ENCODE measurements at places on chromosomes 6 and 20.
A peak's percentile ranks its signal among the peaks of the same experiment; 100 is the strongest.

GRCh38 chr6:90559931-90560330, 26.9 kb downstream of the MAP3K7 start:
- DNase-seq: no peak

GRCh38 chr6:1524040-1524480, 85.7 kb upstream of the FOXC1 start:
- DNase-seq: peak; percentile 83

- no peak for DNase-seq
These were observed 11.7 kb downstream of the ADNP start for GRCh38 chr20:50919567-50919966.

DNA sequence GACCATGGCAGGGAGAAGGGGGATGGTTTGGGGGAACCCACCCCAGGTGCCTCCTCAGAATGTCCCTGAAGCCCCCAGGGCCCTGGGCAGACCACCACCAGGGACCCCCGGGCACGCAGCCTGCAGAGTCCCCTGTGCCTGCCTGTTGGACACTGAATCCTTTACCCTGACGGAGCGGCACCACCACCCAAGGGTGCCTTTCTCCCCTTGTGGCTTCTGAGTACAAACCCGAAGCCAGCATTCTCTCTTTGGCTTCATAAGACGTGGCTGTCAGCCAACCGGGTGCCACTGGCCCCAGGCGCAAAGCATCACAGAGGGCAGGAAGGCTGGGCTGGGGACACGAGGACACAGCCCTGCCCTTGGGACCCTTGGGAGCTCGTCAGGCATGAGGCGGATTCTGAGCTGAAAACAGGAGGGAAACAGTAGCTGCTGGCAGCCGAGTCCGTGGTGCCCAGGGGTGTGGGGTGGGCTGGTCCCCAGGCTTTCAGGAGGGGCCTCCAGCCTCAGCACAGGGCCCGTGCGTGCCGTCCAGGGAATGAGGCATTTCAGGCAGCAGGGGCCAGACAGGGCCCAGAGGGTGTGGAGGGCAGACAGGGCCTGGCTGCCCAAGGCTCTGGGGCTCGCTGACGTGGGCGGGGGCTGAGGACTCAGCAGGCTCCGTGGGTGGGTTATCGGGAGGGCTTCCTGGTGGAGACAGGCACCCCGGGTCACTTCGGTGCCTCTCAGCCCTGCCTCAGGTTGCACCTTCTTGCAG, 3.5 kb downstream of the COL9A3 start:
- DNase-seq: no peak

DNA sequence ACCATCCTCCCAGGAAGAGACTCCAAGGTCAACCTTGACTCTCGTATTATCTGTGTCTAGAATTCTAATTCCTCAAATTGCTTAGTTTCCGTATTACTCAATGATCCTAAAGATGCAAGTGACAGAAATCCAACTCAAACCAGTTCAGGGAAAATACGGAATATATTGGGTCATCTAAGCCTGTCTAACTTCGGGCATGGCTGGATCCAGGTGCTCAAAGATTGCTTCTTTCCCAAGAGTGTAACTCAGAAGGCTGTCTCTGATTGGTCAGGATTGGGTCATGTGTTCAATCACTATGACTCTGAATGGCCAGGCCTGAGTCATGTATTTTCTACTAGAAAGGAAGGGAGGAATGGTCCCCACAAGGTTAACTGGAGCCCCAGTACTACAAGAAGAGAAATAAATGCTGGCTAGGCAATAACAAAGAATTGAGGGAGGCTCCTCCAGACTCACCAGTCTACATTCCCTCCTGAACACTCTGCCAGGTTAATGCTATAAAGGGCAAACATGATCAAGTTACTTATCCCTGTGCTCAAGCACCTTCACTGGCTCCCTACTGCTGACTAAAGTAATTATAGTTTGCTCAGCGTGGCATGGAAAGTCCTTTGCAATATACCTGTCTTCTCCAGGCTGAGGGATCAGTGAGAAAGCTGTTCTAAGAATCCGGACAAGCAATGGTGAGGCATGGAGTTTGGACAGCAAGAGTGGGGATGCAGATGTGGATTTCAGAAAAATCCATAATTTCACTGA, 15.4 kb upstream of the PREX1 start:
- no peak for DNase-seq

DNA sequence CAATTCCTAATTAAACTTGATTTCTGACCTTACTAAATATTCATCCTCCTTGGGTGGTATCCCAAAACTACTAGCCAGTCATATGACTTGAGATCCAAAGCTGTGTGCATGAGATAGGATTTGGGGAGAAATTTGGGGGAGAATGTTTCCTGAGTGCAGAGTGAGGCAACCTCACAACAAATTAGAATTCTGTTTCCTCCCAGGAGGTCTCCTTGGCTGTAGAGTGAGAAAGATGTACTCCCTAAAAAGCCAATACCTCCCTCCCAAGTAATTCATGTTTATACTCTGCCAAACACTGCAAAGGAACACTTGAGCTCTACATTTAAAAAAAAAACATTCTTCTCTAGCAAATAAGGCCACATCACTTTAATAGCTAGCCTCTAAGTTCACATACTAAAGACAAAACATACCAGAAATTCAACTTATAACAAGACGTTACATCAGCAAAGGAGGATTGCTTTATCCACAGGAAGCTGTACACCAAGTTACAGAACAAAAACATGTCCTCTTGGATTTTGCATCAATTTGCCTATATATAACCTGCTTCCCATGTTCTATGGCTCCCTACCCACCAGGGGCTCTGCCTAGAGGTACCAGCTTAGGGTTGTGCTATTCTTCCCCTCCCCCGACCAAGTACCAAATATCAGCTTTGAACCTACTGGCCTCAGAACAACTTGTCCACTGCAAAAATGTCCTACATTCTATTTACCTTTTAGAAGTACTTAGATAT, 15.4 kb upstream of the TMEM30A start:
- no peak for DNase-seq

DNA sequence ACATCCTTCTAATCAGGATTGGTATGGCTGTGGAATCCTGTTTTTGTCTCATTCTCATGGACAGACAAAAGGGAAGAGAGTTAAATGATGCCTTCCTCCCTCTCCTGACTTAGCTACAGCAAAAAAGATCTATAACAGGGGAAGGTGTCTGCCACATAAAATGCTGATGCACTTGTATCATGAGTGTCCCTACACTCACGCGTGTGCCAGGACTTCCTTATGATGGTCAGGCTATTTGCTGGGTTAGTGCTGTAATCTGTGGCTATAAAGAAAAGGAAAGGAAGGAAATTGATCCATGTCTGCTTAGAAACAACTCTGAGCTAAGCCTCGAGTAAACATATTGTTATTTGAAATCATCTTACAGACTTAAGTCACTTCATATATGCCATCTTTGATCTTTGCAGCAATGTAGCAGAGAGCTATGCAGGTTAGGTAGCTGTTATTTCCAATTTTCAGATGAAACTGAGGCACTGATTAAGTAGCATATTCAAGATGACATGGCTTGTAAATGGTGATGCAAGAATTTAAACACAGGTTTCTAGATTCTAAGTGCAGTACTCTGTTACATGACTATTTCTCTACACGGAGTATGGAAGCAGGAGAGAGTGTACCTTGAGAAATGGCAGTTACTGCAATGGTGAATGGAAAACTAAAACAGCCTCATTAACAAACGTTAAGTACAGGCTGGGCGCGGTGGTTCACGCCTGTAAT, 8.4 kb upstream of the DHX35 start:
- no peak for DNase-seq

GRCh38 chr6:161249327-161249726, 24.5 kb downstream of the AGPAT4 start:
- DNase-seq: no peak

GRCh38 chr6:109695468-109695867, 4.4 kb downstream of the FIG4 start:
- no peak for DNase-seq

DNA sequence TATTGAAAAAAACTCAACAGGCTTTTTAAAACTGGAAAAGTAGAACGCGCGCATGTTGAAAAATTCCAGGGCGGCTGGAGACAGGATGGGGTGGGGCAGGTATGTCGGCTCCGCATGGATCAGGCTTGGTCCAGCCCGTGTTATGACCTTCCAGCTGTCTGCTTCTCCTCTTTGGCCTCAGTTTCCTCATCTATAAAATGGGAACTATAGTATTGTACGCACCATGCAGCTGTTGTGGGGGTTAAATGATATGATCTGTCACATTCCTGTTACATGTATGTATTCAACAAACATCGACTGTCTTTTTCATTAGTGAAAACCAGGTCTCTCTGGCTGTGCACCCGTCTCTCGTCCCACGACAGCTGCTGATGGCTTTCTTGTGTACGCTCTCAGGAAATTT, 18.8 kb downstream of the PHACTR3 start:
- no peak for DNase-seq

DNA sequence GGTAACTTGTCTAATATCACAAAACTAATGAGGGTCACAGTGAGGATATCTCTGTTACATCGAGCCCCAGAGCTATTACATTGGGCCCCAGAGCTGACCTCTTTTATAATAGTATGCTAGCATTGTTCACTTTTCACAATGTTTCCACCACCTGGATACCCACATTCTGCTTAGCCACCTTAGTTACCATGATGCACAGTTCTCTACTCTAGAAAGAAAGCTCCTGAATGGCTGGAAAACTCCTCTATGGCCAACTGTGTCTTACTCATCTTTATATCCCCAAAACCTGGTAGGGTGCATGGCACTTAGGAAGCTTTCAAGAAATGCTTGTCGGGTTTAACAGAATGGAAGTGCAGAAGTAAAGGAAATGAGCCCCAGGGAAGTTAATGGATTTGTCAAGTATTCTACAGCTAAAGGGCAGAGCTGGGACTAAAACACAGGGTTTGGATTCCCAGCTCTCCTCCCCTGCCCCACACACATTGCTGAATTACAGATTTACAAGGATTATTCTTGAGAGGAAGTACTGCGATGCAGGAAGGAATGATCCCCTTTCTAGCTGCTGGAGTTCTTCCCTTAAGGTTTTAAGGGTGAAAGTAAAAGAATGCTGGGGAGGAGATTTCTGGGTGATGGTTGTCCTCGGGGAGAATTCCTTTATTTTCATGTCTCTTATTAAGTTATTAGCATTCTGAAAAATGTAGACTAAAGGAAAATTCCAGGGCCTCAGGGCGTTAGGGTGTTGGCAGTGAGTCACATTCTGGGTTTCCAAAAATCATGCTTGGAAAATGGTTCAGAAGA, 16.1 kb upstream of the HINT3 start:
- no peak for DNase-seq

DNA sequence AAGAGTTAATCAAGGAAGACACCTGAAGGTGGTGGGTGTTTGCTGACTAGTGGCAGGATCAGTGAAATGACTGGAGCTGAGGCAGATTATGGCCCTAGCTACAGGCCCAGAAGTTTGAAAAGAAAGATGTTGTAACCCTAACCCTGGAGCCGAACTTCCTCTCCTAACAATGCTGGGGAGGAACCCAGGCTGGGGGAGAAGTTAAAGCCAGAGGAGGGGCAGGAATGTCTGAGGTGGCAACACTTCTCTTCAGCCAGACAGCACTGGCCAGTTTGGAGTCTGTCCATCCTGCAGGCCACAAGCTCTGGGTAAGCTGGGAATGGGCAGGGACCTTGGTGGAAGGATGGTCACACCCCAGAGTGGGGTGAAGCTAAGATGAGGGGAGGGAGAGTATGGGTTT, at the start of gene LST1:
Gene LST1 (plus strand): TSS at position 270 of the 400 bp plus-strand sequence. CDS start 1,023 bp downstream, outside the sequence.
- no peak for DNase-seq

DNA sequence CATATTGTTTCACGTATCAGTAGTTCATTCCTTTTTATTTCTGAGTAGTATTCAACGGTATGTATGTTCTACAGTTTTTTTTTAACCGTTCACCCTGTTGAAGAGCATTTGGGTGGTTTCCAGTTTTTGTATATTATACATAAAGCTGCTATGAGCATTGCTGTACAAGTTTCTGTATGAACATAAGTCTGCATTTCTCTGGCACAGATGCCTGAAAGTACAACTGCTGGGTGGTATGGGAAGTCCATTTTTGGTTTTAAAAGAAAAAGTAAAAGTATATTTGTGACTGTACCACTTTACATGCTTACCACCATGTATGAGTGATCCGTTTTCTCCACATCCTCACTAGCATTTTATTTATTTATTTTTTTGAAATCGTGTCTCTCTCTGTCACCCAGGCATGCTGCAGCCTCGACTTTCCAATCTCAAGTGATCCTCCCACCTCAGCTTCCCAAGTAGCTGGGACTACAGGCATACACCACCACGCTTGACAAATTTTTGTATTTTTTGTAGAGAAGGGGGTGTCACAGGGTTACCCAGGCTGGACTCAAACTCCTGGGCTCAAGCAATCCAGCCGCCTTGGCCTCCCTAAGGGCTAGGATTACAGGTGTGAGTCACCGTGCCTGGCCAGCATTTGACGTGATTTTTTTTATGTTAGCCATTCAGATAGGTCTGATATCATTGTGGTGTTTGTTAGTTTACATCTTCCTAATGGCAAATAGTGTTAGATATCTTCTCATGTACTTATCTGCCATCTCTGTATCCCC, 11.0 kb upstream of the SIM1 start:
- DNase-seq: no peak

DNA sequence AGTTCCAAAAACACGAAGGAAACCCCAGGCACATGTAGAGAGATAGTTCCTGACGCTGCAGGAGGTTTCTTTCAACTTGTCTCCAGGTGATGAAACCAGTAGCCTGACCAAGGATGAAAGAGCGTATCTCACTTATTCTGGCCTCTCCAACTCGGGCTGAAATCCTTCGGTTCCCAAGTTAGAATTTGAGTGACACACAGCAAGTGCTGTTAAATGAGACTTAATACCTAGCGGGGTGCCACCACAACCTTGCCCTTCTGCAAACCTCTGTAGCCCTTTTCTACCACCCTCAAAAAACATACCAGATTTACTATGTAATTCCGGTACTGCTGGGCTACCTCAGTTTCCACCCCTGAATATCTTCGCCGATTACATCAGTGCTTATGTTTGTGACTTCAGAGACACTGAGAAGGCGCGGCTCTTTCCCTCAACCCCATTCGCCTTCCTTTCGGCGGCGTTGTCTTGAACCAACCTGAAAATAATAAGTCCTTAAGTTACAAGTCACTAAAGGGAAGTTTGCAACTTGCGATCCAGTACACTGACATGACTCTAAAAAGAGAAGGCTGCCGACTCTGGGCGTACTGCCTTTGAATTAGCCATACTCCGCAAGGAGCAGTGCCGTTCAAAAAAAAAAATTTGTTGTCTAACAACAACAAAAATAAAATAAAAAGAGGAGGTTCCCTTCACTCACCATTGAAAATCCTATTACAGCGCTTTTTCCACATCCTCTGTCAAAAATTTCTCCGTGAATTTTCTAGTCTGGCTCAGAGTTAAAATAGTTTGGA, 194.9 kb upstream of the ZNF184 start:
- DNase-seq: peak; percentile 16
